Naive thymus-derived CD8-positive, alpha-beta T cell (primary cell): ENCODE measurements at places on chromosomes 13 and 19.

DNA sequence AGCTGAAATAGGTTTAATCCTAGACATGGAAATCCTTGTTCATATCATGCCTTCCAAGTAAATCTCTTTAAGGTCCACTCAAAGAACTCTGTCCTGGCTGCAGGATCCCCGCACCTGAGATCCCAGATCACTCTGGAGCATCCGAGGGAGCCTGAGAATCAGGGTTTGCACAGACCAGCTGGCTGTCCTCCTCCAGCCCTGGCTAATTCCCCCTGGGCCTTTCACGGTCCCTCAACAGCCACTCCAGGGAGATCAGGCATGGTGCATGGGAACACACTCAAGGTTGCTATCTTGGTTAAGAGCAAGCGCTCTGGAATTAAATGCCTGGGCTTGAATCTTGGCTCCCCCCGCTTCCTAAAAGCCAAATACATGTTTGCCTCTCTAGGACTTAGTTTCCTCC lies 130.8 kb downstream of the IRS2 start:
- H3K4me1 ChIP-seq: peaks cover 2% of the 10 kb centered on the region
- peaks cover 7% of the 10 kb centered on the region for H3K27me3 ChIP-seq
- H3K36me3 ChIP-seq: no peaks in the 10 kb centered on the region

DNA sequence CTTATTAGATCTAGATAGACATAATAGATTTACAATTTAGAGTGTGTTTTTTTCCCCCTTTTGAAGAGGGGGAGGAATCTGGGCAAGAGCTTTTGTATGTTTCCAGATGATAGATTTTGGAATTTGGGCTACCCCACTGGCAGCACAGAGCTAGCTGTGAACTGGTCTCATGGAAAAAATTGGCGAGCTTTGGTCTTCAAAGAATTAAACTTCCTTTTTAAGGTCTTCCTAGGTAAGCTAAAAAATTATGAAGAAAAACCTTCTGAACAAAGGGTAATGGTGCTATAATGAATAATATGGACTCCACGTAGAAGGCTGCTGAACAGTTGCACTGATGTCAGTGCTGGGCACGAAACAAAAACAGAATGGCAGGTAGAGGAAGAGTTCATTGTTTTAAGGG lies 109.3 kb downstream of the ZIC5 start:
- peaks cover 54% of the 10 kb centered on the region for H3K36me3 ChIP-seq
- DNase-seq: no peak
- no peak overlapping the region for H3K27ac ChIP-seq
- H3K27me3 ChIP-seq: no peaks in the 10 kb centered on the region

- H3K4me1 ChIP-seq: no peaks in the 10 kb centered on the region
- no peak overlapping the region for H3K27ac ChIP-seq
- no peak overlapping the region for H3K4me3 ChIP-seq
- H3K36me3 ChIP-seq: no peaks in the 10 kb centered on the region
- DNase-seq: no peak
Measured at GRCh38 chr13:59706101-59706976, 457.4 kb downstream of the DIAPH3 start.

GRCh38 chr19:1466461-1467214 lies 12.4 kb downstream of the C19orf25 start:
- H3K4me1 ChIP-seq: peaks cover 5% of the 10 kb centered on the region
- no peak for DNase-seq
- H3K27me3 ChIP-seq: peaks cover 15% of the 10 kb centered on the region
- no peak overlapping the region for H3K4me3 ChIP-seq
- H3K36me3 ChIP-seq: no peaks in the 10 kb centered on the region
- H3K27ac ChIP-seq: no peak overlapping the region

GRCh38 chr13:66994517-66995202 lies 235.5 kb downstream of the PCDH9 start:
- no peak overlapping the region for H3K4me3 ChIP-seq
- H3K27ac ChIP-seq: no peak overlapping the region
- no peaks in the 10 kb centered on the region for H3K36me3 ChIP-seq

GRCh38 chr13:105365831-105366230 lies 1169.6 kb downstream of the EFNB2 start:
- no peak overlapping the region for H3K27ac ChIP-seq
- DNase-seq: no peak
- H3K4me1 ChIP-seq: peaks cover 1% of the 10 kb centered on the region
- no peak overlapping the region for H3K4me3 ChIP-seq

DNA sequence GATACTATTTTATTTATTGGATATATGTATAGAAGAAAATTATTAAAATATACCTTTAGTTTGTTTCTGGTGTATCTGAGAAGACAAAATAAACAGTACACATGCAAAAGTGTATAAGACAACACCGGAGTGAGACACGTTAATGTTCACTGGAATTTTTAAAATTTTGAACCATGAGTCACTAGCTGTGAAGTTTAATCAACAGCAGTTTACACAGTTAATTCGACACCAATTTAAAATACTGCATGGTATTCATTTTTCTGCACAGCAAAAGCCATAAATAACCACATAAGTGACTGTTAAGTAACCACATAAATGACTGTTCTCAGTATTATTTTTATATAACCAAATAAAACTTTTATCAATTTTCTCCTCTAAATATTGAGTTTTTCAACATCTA lies 418.7 kb upstream of the NBEA start:
- no peaks in the 10 kb centered on the region for H3K4me1 ChIP-seq
- DNase-seq: no peak
- H3K27me3 ChIP-seq: no peaks in the 10 kb centered on the region

DNA sequence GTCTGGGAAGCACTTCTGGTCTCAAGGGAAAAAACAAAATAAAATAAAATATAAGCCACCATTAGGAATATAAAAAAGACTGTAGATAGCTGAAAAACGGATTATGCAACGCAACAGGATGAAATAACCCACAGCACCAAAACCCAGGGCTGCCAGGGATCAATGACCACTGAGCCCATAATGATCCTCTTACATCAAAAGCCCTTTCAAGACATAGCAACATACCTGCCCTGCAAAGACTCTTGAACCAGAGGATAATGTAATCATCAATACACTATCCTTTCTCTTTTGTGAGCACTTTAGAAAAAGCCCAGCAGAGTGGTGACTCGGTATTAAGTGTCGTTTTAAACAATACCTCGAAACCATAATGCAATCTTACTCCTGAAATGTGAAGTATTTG lies 235.0 kb upstream of the SOX21 start:
- H3K36me3 ChIP-seq: peaks cover 2% of the 10 kb centered on the region
- H3K4me3 ChIP-seq: no peak overlapping the region
- peaks cover 27% of the 10 kb centered on the region for H3K27me3 ChIP-seq
- no peaks in the 10 kb centered on the region for H3K4me1 ChIP-seq
- H3K27ac ChIP-seq: no peak overlapping the region
- DNase-seq: no peak

- H3K4me1 ChIP-seq: no peaks in the 10 kb centered on the region
- H3K27ac ChIP-seq: no peak overlapping the region
- no peaks in the 10 kb centered on the region for H3K27me3 ChIP-seq
Measured at GRCh38 chr13:69461397-69461796, 646.2 kb upstream of the ATXN8OS start.

- DNase-seq: no peak
- H3K4me1 ChIP-seq: no peaks in the 10 kb centered on the region
- no peaks in the 10 kb centered on the region for H3K36me3 ChIP-seq
- no peak overlapping the region for H3K4me3 ChIP-seq
Measured at GRCh38 chr13:111901267-111901915, 165.6 kb upstream of the SOX1 start.

DNA sequence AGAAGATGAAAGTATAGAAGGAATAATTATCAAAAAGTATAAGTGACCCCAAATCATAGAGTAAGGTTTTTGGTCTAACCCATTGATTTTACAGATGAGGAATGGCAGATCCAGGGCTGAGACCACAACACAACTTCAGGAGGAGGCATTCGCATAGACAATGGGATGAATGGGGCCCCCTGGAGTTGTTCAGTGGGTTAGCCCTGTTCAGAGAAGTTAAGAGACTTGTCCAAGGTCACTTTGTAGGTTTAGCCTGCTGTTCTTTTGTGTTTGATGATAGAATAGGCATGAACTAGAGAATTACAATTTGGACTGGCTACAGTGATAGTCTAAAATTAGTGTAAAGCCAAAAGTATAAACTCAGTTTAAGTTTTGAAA lies 233.9 kb downstream of the KCNRG start:
- DNase-seq: no peak
- H3K4me1 ChIP-seq: no peaks in the 10 kb centered on the region
- H3K36me3 ChIP-seq: no peaks in the 10 kb centered on the region
- H3K27me3 ChIP-seq: no peaks in the 10 kb centered on the region
- H3K4me3 ChIP-seq: no peak overlapping the region

- DNase-seq: no peak
- H3K4me1 ChIP-seq: peaks cover 8% of the 10 kb centered on the region
- H3K4me3 ChIP-seq: no peak overlapping the region
- H3K27ac ChIP-seq: no peak overlapping the region
- no peaks in the 10 kb centered on the region for H3K27me3 ChIP-seq
- no peaks in the 10 kb centered on the region for H3K36me3 ChIP-seq
Measured at GRCh38 chr19:7979559-7979958, 25.9 kb downstream of the ELAVL1 start.

DNA sequence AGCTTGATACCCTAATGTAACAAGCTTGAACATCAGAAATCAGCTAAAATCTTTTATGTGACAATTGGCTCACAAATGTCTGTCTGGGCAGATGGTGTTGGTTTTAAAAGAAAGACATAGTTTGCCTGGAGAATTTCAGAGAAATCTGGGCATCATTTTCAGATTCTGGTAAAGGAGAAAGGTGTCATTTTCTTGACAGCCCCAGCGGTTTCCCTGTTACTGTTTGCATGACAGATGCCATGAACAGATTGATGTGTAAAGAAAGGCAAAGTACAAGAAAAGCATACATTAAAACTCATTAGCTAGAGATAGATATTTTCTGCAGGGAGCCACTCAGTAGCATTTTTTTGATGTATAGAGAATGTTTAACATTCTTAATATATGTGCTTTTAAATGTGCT lies 987.9 kb downstream of the OLFM4 start:
- H3K4me3 ChIP-seq: no peak overlapping the region
- H3K4me1 ChIP-seq: no peaks in the 10 kb centered on the region
- H3K27me3 ChIP-seq: no peaks in the 10 kb centered on the region
- DNase-seq: no peak
- H3K36me3 ChIP-seq: no peaks in the 10 kb centered on the region

DNA sequence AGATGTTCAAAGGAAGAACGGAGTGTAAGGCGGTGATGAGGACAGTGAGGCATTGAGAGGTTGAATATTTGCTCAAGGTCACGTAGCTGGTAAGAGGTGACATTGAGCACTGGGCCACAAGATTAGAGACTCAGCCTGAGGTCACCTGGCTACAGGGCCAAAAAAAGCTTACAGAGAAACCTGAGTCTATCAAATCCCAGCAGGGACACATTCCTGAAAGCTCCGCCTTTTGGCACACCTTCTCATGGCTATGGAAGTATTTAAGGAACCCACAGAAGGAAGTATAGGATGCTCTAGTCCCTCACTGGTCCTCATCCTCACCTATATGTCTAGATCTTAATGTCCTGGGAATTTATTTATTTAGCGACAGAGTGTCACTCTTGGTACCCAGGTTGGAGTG lies 17.4 kb downstream of the ZNF586 start:
- H3K4me3 ChIP-seq: no peak overlapping the region
- no peak for DNase-seq
- no peak overlapping the region for H3K27ac ChIP-seq
- peaks cover 2% of the 10 kb centered on the region for H3K4me1 ChIP-seq

DNA sequence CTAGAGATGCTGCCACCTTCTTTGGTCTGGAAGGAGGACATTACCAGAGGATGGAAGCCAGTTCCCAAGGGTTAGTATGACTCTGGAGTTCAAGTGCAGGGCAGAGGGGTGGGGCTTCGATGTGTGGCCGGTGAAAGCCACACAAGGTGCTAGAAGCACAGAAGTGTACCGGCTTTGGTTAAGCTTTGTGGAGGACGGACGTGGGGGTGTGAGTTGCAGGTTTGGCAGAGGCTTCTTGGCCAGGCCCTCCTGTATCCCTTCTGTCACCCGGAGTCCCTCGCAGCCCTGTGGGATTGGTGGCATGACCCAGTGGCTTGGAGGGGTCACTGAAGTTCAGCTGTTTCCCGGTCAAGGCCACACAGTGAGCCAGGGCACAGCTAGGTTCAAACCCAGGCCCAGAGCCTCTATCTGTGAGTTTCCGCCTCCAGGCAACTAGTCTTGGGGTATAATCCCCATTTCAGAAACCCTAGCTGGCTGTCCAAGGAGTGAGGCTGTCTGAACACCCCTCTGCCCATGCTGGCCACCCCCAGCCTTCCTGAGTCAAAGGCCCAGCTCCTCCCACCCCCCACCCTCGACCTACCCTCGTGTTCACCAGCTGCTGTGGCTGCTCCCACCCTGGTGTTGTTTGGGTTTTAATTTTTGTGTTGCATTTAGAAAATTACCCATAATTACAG lies 4.6 kb upstream of the SSBP4 start:
- no peak overlapping the region for H3K27ac ChIP-seq
- H3K27me3 ChIP-seq: peaks cover 6% of the 10 kb centered on the region
- no peak for DNase-seq
- peak overlapping the region; percentile 45 for H3K4me3 ChIP-seq
- no peaks in the 10 kb centered on the region for H3K36me3 ChIP-seq

GRCh38 chr13:74755065-74755464 lies 620.9 kb upstream of the KLF12 start:
- H3K27me3 ChIP-seq: no peaks in the 10 kb centered on the region
- H3K27ac ChIP-seq: no peak overlapping the region
- no peaks in the 10 kb centered on the region for H3K4me1 ChIP-seq
- no peaks in the 10 kb centered on the region for H3K36me3 ChIP-seq
- no peak overlapping the region for H3K4me3 ChIP-seq
- no peak for DNase-seq

DNA sequence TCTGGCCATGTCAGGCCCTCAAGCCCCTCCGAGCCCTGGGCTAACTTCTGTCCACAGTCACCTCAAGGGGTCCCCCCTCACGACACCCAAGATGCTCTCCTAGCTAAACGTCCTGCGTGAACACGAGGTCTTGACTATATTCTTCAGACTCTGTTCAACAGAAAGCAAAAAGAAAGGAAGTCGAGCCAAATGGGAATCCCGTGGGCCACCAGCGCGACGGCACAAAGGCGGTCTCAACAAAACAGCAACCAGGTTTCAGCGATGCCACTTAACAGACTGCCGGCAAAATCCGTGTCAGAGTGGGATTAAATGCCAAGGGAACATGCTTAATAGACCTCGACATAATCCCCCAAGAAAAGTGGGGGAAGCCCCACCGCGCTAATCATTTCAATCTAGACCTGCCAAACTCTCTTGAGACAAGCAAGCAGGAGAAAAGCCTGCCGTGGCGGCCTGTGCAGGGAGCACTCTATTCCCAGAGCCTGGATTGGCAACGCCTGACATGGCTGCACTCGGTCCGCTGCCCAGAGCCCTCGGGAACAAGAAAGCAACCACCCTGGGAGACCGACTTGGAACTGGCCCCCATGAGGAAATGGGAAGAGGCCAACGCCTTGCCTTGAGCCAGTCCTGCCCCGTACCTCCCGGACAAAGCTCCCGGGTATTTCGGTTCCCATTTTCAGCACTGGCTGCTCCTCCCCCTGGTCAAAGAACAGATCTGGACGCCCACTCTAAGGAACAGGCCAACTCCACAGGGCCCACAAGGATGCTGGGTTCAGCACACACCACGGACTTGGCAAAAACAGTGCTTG lies 16.0 kb downstream of the ZC3H4 start:
- peaks cover 50% of the 10 kb centered on the region for H3K4me1 ChIP-seq
- H3K4me3 ChIP-seq: no peak overlapping the region
- peak overlapping the region; percentile 21 for H3K27ac ChIP-seq
- no peaks in the 10 kb centered on the region for H3K27me3 ChIP-seq
- peaks cover 51% of the 10 kb centered on the region for H3K36me3 ChIP-seq
